ENCODE measurements at places on chromosomes 16 and 17. TPM values are rescaled to one million over a fixed set of nuclear protein-coding genes. Genes with fewer than 3 reads are reported as not detected.

Gene VASN
- 6.4 TPM for total RNA-seq

Gene XAF1
- total RNA-seq = 16.8 TPM

Gene DOC2B
- total RNA-seq = 4.5 TPM

Gene SMPD3
- total RNA-seq = 0.38 TPM

Gene SOCS7
- 12.0 TPM for total RNA-seq

Gene DRC3
- 1.6 TPM for total RNA-seq

Measured in Right ventricle myocardium inferior (tissue), 1 donor.